Inflammatory macrophage (primary cell): ENCODE measurements at places on chromosomes 11 and 22.

GRCh38 chr11:3186166-3186953 is 21.2 kb upstream of the OSBPL5 start:
- no peak for DNase-seq

DNA sequence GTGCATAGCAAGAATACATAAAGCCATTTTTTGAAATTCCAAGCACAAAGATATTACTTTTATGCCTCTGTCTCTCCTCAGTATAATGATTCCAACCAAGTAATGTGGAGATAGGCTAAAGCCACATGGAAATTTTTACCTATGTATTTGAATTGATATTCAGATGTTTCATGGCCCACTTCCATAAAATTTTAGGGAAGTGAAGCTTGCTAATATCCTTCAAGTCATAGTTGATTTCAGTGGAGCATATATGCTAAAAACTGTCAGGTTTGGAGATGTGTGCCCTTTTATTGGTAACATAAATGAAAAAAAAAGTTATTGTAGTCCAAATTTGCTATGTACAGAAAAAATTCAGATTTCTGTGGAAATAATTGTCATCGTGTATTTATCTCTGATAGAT is 12.3 kb downstream of the MS4A4E start:
- DNase-seq = peak; percentile 10

DNA sequence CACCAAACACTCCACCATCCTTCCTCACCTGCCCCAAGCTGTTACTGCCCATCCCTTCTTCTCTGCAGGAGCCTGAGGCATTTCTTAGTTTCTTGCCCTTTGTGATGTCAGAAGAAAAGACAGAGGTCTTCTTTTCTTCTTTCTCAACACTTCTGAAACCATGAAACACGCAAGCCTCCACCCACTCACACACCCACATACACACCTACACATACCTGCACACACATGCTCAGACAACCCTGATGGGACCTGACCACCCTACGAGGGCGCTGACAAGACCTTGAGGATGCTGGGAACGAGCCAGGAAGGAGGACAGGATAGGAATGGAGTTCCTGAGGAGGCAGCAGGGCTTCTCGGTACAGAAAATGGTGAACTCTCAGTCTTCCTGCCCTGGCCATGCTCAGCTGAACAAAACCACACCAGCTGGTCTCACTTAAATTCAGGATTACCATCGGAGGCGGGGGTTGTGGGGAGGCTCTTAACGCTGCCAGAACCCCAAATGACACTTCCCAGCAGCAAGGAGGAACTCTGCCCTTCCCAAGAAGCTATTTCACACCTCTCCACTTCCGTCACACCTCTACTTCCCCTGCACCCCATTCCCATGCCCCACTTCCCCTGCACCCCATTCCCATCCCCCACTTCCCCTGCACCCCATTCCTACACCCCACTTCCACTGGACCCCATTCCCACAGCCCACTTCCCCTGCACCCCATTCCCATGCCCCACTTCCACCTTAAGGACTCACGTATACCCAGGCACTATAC is 41.0 kb downstream of the CSF2RB start:
- no peak for DNase-seq

DNA sequence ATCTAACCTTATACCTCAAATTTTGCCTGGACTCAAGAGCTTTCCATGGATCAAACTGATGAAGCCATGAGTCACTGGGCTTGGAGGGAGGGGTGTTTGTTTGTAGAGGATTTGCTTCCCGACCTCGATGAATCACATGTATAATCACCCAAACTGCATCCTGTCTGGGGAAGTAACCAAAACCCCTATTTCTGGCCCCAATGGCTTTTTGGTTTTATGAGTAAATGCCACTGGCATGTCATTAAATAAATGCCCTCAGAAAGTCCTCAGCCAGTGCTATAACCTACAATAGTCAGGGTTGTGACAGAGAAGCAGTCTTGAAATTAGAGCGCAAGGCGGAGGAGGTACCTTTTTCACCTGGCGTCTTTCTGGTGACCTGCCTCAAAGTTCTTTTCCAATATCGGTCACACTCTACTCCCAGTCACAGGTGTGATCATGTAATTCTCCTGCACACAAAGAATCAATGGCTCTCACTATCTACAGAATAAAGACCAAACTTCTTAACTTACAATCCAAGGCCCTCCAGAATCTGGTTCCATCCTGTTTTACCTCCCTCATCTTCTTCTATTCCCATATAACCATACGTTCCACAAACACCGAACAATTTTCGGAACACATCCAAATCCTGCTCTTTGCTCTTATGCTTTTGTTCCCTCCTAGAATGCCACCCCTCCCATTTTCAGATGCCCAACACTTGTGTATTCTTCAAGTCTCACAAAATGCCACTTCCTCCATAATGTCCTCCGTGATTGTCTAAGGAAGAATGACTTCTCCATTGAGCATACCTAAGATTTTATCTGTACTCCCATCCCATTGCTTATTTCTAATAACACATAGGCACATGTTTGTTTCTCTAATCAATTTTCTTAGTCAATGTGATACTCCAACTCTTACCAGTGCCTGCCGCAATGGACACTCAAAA is 81.3 kb upstream of the BLID start:
- no peak for DNase-seq

DNA sequence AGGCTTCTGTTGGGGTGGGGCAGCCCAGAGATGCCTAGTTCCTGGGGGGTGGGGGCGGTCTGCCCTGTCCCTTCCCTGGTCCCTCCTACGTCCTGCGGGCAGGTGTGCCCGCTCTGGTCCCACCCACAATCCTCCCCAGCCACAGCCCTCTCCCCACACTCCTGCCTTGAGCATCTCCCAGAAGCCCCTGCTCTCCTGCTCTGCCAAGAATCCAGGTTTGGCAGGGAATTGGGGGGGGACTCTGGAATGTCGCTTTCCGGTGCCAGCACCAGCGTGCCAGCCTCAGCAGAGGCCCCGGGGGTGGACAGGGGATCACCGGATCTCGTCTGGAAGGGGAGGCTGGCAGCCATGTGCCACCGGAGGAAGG is 11.4 kb upstream of the PDGFB start:
- DNase-seq = no peak

GRCh38 chr11:120334894-120335462 is 1.2 kb upstream of the ARHGEF12 start:
- DNase-seq = peak; percentile 89

DNA sequence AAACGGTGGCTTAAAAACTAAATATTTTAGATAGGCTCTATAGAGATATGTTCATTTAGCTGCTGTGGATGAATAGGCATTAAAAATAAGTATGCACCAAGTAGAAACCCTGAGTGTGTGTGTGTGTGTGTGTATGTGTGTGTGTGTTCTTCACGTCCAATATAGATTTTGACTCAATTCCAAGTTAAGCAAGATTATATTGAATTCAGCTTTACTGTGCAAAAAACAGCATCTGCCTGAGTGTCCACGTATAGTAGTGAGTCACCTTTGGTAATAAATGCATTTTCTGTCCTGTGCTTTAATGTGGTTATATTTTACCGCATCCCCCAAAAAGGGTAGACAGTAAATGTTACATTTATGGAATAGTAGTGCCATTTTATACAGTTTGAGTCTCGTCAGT is 71.2 kb downstream of the PDHX start:
- no peak for DNase-seq

DNA sequence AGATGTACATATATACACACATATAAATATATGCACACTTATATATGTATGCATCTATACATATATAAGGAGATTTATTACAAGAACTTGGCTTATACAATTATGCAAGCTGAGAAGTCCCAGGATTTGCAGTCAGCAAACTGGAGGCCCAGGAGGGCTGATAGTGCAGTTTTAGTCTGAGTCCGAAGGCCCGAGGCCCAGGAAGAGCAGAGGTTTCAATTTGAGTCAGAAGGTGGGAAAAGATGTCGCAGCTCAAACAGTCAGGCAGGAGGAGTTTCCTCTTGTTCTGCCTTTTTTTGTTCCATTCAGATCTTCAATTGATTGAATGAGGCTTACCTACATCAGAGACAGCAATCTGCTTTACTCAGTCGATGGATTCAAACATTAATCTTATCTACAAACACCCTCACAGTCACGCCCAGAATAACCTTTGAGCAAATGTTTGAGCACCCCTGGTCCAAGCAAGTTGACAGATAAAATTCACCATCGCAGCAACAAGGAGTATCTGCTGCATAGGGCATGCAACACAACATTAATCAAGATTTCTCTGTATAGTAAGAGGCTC is 4.0 kb upstream of the SGSM1 start:
- no peak for DNase-seq

GRCh38 chr22:46410291-46410808 is 74.8 kb downstream of the TRMU start:
- no peak for DNase-seq

DNA sequence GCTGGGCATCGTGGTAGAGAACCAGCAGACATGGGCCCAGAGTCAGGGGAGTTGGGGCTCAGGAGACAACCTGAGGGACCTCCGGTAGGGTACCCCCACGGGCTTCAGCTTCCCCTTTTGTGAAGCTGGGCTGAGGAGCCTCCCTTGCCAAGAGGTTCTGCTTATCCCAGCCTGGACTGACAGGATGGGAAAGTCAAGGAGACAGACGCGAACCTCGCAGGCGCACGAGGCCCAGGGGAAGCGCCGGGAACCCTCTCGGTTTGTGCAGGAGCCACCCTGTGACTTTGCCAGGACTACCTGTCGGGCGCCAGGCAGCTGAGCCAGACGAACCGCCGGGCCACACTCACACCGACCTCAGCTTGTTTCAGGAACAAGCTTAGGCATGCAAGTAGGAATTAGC is 566.1 kb downstream of the BRD1 start:
- no peak for DNase-seq

DNA sequence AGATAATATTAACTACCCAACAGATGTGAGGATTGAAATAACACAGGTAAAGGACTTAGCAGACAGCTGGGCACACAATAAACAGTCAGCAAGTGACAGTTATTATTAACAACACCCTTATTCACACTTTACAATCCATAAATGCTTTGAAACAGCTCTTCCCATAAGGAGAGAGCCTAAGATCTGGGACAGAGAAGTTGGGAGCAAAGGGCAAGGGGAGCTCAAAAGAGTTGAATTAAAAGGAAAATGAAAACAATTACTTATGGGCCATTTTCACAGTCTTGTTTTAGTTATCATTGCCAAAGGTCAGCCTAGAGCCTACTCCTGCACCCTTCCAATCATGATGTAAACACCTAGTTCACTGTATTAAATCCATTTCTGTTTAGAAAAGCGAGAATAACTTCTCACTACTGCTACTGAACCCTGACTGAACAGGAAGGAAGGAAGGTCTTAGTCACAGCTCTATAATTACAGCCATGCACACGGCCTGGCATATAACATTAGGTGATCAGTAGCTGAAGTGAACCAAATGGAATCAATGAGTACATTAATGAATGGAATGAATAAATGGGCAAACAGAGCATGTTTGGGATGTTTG is 111.3 kb downstream of the PLEKHA7 start:
- DNase-seq = no peak

GRCh38 chr11:28566339-28567089 is 458.3 kb downstream of the METTL15 start:
- no peak for DNase-seq

- no peak for DNase-seq
These were observed 20.1 kb upstream of the ST3GAL4 start for GRCh38 chr11:126335463-126335760.

GRCh38 chr11:133576351-133576750 is 44.0 kb upstream of the OPCML start:
- DNase-seq = no peak

DNA sequence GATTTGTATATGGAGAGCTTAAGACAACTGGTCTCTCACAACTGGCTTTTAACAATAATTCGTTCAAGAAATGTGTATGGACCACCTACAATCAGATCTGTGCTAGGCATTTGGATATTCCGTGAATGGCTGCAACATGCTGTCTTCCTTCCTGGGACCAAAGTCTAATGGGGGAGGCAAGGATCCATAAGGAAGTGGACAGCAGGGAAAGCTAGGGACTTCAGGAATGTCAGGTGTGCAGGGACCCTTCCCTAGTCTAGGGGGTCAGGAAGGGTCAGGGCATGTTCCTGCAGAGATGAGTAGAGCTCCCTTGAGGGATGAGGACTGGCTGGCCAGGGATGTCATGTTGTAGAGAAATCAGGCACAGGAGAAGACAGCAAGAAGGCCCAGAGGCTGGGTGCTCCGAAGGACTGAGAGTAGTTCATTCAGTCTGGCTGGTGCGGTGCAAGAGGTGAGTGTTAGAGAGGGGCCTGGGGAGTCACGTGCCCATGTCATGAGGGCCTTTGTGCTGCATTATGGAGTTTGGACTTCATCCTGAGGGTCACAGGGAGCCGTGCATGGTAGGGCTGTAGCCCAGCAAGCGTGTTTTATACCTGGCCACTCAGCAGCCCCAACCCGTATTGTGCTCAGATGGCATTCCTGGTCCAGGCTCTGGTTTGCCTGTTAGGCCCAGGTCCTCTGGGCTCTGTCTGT is 8.5 kb upstream of the NECTIN1 start:
- no peak for DNase-seq

DNA sequence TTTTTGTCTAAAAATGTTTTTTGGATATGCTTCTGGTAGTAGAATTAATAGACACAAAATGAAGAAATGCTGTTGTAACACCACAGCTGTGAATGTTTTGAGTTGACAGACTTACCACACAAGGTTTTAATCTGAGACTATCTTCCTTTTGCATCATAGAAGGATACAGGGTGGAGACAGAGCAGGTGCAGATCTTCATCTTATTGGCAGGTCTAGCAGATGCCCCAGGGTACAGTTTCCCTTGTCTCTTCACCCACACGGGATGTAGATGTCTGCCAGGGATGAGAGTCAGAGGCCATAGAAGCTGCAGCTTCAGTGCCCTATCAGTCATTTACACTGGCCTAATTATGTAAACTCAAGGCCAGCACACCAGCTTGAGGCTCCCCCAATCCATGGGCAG is 985 bp downstream of the OOSP3 start:
- no peak for DNase-seq

DNA sequence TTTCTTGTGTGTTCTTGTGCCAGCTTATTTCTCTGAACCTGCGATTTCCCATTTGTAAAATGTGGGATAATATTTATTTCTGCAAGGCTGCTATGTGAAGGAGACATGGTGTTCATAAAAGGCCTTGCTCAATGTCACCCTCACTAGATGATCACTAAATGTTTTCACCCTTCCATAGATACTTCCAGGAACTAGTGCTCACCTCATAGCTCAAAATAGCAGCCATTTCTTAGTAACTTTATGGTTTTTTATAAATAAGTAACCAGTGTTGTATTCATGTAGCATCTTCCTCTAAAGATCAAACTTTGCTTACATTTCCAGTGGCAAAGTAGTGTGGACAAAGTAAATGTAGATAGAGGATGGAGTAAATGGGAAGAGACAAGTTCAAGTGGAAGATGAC is 23.8 kb downstream of the SYTL2 start:
- no peak for DNase-seq
